ENCODE measurements at places on chromosomes 2 and 18. TPM values are rescaled to one million over a fixed set of nuclear protein-coding genes. Genes with fewer than 3 reads are reported as not detected.

GRCh38 chr2:149080099-149080498 lies 41.6 kb downstream of the LYPD6B start:
- no peak for DNase-seq

DNA sequence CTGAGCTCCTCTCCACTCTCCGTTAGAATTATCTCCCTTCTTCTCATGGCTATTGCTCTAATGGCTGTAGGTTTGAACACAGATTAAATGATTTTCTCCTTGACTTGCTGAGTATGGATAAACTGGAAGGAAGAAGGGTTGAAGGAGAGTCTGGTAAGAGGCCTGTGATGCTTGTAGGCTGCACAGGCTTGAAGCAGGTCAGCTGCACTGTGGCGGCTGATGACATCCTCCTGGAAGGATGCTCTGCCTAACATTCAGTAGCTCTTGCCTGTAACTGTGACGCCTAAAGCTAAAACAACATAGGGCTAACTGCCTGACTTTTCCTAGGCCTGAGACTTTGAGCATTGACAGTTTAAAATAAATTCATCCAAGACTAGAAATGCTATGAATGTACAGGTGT lies 166.3 kb downstream of the MREG start:
- DNase-seq, result no peak

DNA sequence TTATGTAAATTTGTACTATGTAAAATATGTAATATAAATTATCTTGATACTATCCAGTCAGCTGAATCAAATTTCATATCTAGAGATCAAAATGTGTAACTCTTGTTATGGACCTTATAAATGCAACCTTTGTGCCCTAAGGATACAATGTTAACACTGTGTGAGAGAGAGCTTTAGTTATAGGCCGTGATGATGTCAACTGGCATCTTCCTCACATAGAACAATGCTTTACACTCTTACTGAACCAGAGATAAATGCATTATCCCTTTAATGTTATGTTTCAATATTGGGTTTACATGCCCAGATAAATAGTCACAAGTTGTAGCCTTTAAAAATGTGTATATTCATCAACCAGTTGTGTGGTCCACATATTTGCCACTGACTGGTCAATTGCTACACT lies 115.1 kb downstream of the KCNJ3 start:
- no peak for DNase-seq

- DNase-seq, result no peak
These were observed 78.5 kb upstream of the PTPRM start for GRCh38 chr18:7488571-7488970.

GRCh38 chr2:213336253-213336770 lies 52.0 kb downstream of the SPAG16 start:
- DNase-seq, result no peak

GRCh38 chr2:37321029-37321682 lies 3.5 kb downstream of the PRKD3 start:
- DNase-seq, result no peak

- DNase-seq, result no peak
These were observed 51.5 kb upstream of the RNU4ATAC start for GRCh38 chr2:121478996-121479745.

DNA sequence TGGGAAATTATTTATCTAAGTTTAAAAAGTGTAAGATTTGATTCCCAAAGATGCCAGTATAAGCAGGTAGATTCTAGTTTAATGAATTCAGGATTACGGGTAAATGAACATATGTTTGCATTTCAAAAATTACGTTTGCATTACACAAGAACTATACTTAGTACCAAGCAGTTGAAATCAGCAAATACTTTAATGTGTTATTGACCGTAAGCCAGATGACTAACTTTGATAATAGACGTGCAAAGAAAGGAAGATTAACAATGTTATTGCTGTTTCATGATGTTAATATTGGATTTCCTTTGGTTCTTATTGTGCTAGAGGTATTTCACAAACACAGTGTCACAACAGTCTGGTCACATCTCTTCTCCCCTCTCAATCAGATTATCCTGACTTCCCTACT lies 294.7 kb downstream of the TDRD15 start:
- no peak for DNase-seq

- no peak for DNase-seq
These were observed 59.0 kb downstream of the RASGRP3 start for GRCh38 chr2:33535421-33535820.

- DNase-seq, result no peak
These were observed 8.4 kb upstream of the CREG2 start for GRCh38 chr2:101395545-101396315.

DNA sequence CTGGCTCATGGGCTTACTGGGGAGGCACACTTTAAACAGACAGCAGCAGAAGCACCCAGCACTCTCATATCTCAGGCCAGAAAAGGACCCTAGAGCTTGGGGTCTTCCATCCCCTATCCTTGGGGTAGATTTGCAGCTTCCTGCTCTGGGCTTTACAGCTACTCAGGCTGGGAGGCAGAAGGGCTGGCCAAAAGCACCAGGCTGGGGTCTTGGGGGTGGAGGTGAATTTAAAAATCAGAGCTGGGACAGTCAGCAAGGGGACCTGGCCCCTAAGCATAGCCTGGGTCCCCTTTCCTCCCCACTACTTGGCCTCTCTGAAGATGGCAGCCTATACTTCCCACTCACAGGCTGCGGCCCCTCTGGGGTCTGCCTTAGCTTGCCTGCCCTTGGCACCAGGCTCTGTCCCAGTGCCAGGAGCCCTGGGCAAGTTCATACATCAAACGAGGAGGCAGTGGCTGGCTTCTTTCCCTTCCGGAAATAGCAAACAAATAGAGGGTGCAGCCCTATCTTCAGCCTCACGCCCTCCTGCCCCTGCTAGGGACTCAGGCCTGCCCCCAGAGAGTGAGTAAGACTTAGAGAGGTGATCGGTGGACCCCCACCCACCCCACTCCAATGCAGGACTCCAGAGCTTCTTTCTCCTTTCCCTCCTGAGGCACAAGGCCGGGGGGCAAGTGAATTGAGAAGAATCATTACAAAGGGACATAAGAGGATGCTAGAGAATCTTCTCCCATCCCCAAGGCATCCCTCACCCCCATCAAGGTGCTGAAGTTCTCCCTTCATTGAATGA lies 26.0 kb upstream of the TNS1 start:
- no peak for DNase-seq

DNA sequence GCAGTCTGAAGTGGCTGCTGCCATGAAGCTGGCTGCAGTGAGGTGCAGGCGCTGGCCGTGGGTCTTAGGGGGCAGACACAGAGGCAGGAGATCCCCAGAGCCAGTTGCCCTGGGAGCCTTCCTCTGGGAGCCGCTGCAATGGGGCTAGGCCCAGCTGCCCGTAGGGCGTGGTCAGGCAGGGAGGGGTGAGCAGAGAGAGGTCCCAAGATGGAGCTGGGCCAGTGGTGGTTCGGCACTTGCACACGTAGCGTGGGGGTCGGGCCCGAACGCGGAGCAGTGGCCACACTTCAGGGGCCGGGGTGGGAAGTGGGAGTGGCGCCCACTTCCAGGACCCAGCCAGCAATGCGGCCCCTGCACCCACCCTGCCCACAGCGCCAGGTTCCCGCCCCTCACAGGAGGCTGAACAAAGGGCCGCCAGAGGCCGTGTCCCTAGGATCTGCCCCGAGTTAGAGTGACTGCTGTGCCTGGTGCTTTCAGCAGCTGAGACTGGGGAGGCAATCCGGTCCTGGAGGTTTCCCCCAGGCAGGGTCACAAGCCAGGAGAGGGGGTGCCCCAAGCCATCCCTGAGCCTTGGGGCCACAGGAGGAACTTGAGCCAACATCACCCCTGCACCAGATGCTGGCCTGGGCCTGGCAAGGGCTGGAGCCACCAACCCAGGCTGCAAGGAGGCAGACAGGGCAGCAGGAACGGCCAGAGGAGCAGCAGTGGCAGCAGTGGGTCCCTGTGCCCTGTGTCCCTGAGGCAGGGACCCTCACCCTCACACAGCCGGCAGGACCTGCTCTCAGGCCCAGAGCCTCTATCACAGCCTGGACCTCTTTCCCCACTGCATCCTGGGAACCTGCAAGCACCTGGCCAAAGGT lies 21.3 kb upstream of the SP140L start:
- DNase-seq, result no peak

- DNase-seq, result no peak
These were observed 11.8 kb upstream of the ZFP36L2 start for GRCh38 chr2:43238176-43238575.

DNA sequence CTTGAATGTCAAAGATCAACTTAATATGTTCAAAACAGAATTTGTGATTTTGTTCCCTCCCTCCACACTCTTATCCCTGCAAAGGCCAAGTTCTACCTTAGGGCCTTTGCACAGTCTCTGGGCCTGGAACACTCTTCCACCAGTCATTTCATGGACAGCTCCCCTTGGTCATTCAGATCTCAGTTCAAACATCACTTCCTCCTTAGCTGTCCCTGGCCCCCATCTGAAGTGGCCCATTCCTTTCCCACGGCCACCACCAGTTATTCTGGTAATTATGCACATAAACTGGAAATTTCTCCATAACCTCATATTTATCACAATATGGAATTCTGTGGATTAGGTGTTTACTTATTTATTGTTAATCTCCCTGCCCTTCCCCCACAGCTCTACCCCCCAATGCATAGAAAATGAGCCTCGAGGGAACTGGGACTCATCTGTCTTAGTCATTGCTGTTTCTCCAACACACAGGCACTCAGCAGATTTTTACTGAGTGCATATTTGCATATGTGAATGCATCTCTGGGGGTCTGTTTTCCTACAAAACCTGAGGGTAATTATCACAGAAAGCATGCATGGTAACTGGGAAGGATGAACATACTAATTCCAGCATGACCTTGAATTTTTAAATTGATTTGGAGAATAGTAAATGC lies 35.5 kb upstream of the SPTBN1 start:
- no peak for DNase-seq

DNA sequence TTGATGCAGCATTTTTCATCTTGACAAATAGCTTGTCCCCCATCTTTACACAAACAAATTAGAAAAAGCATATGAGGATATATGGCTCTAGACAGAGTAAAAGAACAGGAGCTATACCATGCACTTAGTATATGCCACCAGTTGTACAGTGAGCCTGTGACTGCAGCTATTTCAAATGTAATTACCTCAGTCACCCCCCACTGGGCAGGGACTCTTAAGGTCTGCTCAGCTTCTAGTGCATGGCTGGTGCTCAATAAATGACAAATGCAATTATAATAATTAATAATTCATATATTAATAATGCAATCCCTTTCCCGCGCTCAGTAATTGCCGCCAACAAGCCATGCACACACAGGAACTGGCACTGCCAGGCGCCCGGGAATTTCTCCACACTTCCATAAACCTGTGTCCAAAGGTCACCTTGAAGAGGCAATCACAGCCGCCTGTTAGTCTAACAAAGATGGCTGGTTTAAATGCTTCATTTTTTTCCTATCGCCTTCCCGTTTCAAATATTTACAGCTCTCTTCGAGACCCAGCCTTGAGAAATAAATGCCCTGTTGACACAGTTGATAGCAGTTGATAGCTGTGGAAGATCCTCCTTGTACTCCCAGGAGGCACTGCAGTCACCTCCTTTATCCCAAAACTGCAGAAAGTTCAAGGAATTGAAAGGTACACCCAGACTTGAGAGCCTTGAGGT lies 156.6 kb downstream of the INO80D start:
- no peak for DNase-seq

The SP110 gene
- total RNA-seq, result 22.4 TPM

The AMER3 gene
- not detected for total RNA-seq

The ABCB11 gene
- total RNA-seq, result not detected

The FZD7 gene
- 19.0 TPM for total RNA-seq

The WDR35 gene
- total RNA-seq, result 9.8 TPM

The ADRA2B gene
- 34.0 TPM for total RNA-seq

The ANKRD29 gene
- total RNA-seq, result 28.6 TPM

The DCC gene
- total RNA-seq, result 0.78 TPM

The CCDC74A gene
- total RNA-seq, result 1.4 TPM

The FSIP2 gene
- 1.3 TPM for total RNA-seq

Data from aorta (tissue), 5 donors.